Right hindlimb (tissue), 1 donor: ENCODE measurements at places on chromosomes 4 and X.

DNA sequence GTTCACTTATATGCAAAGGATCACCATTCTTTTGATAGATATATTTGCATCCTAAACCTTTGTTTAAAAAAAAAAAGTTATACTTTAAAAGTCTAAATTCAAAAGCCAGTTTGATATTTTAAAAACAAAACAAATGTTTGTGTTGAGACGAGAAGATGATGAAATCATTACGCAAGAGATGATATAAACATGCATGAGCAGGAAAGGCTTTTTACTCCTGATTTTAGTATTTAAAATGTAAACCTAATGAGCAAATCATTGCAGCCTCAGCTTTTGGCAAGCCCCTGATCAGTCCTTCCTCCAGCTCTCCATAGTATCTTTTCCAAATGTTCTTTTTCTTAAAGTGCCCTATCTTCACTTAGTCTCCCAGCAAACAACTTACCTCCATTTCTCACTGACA is 115.6 kb downstream of the ARAP2 start:
- DNase-seq, result no peak

DNA sequence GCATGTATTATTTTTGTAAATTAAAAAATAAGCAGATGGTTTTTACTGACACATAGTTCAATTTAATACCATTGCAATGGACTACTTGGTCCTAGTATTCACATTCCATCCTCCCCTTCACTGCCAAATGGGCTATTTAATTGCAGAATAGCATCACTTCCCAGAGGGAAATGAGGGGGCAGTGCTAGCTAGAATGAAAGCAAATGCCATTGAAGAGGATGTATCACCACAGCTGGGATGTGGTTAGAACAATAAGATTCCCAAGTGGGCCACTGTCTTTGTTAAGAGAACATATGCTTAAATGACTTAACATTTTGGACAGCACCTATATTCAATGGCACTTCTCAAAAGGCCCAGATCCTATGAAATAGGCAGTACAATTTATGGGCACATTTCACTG is 224.7 kb downstream of the RBMX2 start:
- no peak for DNase-seq

- DNase-seq, result peak; percentile 20
These were observed 845 bp downstream of the ZAR1 start for GRCh38 chr4:48490680-48491513.

DNA sequence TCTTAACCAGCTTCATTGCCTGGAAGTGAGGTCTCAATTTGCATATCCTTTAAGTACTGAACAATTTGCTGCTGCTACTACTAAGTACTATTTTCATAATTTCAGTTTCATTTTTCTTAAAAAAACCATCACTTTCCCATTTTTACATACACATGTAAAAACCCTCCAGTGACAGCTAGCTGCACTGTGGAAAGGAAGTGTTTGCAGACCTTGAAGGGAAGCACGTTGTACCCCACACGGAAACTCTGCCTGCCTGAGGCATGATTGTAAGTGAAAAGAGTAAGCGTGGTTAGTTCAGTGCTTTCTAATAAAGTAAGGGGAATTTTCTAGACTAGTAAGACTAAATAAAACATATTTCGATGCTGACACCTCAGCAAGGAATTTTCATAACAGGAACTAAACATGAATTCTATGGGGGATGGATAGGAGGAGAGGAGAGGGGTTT is 103.6 kb downstream of the RAPGEF2 start:
- no peak for DNase-seq

GRCh38 chr4:16100833-16101232 is 17.0 kb upstream of the PROM1 start:
- no peak for DNase-seq

DNA sequence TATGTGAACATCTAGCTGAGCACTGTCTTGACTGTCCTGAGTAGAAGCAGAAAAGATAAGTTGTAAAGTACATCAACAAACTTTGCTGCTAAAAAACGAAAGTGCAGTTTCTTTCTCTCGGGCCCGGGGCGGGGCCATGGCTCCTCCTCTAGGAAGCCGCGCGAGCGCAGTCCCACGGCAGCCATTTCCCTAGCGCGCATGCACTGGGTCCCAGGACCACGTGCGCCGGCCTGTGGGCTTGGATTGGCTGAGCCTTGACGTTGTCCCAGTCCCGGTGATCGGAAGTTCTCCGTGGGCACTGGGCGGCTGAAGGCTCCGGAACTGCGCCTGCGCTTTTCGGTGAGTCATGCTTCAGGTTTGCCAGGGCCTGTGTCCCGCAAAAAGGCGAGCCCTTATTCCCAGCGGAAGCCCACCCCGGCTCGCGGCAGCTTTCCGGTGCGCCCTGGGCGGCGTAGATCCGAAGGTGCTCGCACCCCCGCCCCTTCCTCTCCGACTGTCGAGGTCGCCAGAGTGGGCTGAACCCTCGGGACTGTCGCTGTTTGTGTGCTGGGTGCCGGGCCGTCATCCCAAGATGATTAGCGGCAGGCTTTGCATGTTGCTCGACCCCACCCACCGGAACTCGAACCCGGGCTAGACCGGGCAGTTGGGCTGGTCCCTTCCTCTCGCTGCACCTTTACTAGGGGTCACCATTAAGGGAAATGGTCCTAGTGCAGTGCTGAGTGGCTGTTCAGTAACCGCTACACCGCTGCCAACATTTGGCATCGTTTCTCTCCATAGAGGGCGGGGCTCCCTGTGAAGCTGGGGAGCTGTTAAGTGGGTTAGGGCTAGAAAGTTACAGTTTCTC is at the start of gene TCEANC:
TSS of gene TCEANC (plus strand) at position 292 of the 844 bp plus-strand sequence. CDS start 9,368 bp downstream, outside the sequence.
- peak; percentile 97 for DNase-seq

DNA sequence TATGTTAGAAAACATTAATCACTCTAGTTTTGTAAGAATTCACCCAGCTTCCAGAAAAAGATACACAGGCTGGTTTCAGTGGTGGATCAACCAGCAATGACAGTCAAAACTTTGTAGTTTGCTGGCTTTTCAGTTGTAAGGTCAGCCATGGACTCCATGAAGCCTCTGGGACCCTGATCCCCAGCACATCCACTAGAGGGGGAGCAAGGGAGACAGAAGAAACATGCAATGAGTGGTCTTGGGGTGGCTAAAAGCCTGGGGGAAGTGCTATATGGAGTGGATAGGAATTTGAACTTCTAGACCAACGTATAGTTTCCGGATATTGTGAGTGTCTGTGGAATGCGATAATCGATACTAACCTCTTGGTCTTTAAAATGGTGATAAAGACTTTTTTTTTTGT is 72.7 kb downstream of the AFF2 start:
- no peak for DNase-seq

GRCh38 chrX:19549838-19550237 is 34.5 kb upstream of the MAP3K15 start:
- DNase-seq, result no peak

GRCh38 chr4:69104719-69105275 is 8.5 kb downstream of the UGT2B7 start:
- DNase-seq, result no peak

DNA sequence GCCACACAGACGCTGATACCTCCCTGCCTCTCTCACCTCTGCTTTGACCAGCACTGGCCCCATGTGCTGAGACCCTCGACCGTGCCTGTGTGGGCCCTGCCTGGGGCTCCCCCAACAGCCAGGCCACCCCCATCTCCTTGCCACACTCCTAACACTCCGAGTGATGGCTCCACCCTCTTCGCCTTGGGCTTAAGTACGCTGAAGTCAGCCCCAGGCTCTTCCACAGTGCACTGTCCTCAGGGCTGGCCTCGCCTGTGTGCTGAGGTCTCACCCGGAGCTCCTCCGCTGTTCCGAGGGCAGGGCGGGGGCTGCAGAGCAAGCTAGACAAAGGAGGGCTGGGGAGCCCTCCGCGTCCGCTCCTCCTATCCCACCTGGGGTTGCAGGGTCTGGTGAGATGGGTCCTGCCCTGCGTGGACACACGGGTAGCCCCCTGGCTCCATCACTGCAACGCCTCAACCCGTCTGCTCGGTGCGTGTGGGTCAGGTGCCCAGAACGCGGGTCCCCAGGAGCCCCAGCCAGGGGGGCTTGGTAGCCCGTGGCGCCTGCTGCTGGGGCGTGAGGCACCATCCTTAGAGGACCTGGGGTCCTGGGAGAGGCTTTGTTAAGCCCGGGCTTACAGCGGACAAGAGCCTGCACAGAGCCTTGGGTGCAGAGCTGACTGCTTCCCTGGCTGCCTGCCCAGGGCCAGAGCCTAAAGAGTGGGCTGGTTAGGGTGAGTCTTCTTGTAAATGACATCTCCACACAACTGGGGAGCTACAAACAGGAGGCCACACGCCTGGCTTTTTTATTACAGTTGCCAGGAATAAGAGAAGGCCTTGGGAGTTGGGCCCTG is 42.6 kb upstream of the NKX1-1 start:
- DNase-seq, result no peak

DNA sequence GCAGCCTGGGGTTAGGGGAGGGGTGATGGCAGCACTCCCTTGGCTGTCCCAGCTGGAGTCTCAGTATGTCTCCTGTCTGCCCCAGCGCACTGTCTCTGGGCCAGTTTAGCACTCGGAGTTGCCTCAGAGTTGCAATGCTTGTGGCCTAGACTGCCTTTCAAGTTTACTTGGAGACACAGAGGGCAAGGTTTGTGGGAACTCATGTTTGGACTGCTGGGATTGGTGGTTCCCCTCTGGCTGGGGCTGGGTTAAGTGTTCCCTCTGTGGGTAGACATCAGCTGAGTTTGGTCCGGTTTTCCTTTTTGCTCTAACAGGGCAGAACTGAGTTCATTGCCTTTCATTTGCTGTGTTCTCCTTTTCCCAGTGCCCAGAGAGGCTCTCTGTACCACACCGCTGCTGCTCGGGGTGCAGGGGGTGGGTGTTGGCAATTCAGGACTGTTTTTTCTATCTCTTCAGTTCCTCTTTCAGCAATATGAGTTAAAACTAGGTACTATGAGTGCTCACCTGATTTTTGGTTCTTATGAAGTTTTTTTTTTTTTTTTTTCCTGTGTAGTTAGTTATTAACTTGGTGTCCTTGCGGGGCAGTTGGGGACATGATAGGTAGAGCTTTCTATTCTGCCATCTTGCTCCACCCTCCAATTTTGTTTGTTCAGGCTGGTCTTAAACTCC is 17.2 kb downstream of the RAB33B start:
- DNase-seq, result no peak

- DNase-seq, result no peak
These were observed 59.7 kb downstream of the SH3BGRL start for GRCh38 chrX:81261576-81261975.
